ENCODE measurements at places on chromosomes 5 and 9. TPM values are rescaled to one million over a fixed set of nuclear protein-coding genes. Genes with fewer than 3 reads are reported as not detected.

Gene IFNB1
- not detected for total RNA-seq

Gene CDH18
- not detected for total RNA-seq

Gene AK1
- total RNA-seq = 72.5 TPM

Gene DRD1
- total RNA-seq = not detected

Gene SERF1A
- total RNA-seq = 16.5 TPM

Gene SPATA9
- not detected for total RNA-seq

Gene C6
- not detected for total RNA-seq

Gene ANKRD20A1
- total RNA-seq = not detected

Gene PPP1R26
- total RNA-seq = 11.0 TPM

All from myometrial cell (primary cell).